ENCODE measurements at places on chromosomes 4 and X.

DNA sequence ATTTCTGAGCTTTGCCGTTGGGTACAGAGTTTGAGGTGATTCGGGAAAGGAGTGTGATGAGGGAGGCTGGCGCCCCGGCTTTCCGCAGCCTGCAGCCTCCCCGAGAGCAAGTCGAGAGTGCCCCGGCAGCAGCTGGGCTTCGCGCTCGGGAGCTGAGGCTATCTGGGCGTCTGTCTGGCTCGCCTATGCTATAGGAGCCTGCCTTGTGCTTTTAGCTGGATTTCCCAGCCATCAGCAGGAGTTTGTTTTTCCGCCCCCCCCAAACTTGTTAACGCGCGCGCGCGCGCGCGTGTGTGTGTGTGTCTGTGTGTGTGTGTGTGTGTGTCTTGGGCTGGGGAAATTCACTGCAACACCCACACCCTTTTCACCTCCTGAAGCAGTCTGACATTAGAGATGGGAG is 765 bp upstream of the DGKK start:
- DNase-seq, result no peak

DNA sequence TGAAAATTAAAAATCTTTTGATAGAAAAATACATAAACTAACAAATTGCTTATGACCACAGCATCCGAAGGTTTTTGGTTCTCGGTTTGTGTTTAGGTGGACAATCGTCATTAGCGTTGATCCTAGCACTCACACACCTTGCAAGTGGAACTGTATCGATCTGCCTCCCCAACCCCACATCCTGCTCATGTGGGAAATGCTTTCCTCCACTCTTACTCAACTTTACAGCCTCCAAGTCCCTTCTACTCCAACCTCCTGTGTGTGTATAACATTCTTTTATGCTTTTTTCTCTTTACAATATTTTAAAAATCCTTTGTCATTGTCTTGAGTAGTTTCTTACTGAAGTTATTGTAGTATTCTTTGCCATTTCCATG is 15.6 kb upstream of the TMEM131L start:
- DNase-seq, result no peak

GRCh38 chrX:77415161-77415560 is 32.0 kb upstream of the FGF16 start:
- DNase-seq, result no peak

- no peak for DNase-seq
Observed at GRCh38 chrX:48490661-48491060, 14.7 kb downstream of the FTSJ1 start.

DNA sequence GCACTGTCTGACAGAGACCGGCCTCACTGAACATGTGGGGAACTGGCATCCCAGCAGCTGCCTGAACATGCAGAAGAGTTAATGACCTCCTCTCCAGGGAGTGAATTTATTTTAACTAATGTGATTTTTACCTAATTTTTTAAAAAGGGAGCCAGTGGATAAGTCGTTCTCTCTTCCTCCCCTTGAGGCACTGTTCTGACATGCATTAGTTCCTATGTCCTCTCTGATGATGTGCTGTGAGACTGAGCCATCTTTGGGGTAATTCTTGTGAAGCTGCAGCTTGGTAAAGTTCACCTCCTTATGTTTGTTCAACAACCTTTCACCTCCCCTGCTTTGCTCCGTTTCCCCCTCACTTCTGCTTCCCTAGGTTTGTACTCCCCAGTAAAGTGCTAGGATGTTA is 139.7 kb downstream of the COL25A1 start:
- DNase-seq, result no peak

DNA sequence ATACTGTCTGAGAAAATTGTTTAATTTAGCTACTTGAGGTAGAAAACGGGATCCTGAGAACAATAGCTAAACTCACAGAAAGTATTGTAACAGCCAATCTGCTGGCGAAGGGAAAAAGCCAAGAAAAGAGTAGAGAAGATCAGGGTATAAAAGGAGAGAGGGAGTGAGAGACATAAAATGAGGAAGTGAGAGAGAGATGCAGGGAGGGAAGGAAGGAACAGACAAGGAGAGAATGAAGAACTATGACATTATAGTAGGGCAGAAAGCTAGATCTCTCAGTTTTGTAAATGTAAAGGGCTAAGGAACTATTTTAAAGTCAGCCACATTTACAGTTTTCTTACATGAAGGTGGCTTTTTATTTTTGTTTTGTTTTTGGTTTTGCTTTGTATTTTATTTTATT is 1.6 kb upstream of the GIMD1 start:
- no peak for DNase-seq

GRCh38 chr4:165301833-165302232 is 25.6 kb upstream of the MSMO1 start:
- peak; percentile 17 for DNase-seq

DNA sequence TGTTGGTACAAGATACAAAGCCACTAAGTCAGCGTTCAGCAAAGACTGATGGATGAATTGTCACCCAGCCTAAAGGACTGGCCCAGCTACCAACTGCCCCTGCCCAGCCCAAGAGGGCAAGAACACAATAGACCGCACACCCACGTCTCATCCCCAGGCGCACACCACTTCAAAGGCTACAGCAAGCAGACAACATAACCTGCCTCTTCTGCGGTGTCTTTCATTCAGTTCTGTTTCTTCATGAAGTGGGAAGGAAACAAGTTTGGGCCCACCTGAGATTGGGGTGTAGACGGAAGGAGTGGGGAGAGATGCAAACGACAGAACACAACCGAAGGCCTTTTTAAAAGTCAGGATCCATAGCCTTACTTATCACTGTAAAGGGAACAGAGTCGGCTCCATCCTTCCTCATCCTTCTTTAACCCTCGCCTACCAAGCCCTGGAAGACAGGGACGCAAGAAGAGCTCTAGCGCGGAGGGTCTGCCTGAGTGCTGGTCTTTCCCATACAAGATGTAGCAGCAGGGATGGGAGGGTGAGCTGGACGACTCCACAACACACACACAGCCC is 691 bp downstream of the SCARB2 start:
- peak; percentile 46 for DNase-seq

- DNase-seq, result no peak
Observed at GRCh38 chr4:112311516-112311915, 14.3 kb downstream of the ALPK1 start.

DNA sequence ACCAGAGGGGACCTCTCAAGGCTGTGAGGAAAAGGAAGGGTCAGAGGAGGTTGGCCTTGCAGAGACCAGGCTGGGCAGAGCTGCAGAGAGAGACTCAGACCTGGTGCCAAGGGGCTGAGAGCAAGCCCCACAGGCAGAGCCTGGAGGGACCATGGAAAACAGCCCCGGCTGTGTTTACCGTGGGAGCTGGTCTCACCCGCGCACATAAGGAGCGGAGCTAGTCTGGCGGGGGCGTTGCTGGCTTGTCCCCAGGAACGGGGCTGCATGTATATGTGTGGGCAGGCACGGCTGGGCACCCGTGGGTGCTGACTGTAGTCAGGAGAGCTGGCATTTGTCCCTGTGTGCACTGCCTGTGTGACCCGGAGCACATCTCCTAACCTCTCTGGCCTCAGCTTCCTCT is 45.7 kb downstream of the C4orf50 start:
- no peak for DNase-seq

- no peak for DNase-seq
Observed at GRCh38 chr4:96175871-96176270, 336.0 kb downstream of the PDHA2 start.

DNA sequence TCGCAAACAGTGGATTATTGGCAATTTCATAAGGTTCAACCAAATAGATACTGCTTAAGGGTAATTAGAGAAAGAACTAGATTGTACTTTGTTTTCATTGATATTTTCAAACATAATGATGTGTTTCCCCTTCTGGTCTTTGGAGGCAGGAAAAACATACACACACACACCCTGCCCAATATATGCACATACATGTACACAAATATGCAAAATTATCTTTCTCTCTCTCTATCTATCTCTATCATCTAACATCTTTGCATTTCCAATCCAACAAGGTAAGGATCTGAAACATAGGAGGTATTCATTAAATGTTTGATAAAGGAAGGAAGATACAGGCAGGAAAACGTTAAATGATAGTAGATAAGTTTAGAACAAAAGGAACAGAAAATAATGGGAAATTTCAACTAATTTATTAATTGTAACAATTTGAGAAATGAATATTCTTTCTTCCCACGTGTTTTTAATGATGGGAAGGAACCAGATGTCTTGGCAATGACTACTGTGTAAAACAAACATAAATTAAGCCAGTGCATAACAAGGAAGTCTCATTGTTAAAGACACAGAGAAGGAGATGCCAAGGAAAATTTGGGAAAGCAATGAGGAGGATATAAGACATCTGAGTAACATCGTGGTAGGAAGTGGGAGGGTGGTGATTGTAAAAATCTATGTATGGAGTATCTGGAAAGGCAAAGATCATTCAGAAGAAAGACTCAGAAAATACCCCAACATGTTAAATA is 532.1 kb downstream of the GBA3 start:
- no peak for DNase-seq

DNA sequence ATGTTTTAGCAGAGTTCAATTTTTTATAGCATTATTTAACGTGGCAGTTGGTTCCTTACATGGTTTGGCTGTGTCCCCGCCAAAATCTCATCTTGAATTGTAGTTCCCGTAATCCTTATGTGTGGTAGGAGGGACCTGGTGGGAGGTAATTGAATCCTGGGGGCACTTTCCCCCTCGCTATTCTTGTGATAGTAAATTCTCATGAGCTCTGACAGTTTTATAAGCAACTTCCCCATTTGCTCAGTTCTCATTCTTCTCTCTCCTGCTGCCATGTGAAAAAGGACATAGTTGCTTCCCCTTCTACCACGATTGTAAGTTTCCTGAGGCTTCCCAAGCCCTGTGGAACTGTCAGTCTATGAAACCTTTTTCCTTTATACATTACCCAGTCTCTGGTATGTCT is 329.5 kb downstream of the GRIA2 start:
- DNase-seq, result no peak

Data from CD4-positive, alpha-beta T cell treated with Interleukin-15 for 1 hour (primary cell).